AG09319 (cell line): ENCODE measurements at places on chromosomes 4 and X.

GRCh38 chr4:127574643-127575042 is 58.1 kb upstream of the INTU start:
- DNase-seq, result no peak

DNA sequence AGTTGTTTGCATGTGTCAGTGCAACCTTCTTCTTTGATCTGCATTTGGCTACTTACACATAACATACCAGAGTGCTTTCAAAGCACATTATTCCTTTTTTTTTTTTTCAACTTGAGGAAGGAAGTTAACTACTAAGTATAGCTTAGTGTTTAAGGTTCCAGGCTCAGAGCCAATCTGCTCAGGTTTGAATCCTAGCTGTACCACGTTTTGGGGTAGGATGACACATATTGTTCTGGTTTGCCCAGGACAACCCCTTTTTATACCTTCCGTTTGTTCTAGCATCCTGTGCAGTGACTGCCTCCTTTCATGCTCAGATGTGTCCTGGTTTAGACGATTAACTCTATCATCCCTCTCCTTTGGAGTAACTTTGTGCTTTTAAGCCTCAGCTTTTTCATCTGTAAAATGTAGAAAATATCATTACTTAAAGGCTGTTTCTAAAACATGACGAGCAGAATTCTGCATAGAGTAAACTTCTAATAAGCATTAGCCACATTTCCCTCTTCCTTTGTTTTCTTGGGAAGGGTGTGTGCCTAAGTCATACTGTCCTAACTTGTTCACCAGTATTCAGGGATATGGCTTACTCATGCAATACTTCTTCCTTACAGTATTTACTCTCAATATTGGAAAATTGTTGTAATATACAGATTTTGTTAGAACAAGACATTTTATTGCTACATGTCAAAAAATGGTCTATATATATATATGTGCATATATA is 281.3 kb downstream of the C4orf33 start:
- no peak for DNase-seq

DNA sequence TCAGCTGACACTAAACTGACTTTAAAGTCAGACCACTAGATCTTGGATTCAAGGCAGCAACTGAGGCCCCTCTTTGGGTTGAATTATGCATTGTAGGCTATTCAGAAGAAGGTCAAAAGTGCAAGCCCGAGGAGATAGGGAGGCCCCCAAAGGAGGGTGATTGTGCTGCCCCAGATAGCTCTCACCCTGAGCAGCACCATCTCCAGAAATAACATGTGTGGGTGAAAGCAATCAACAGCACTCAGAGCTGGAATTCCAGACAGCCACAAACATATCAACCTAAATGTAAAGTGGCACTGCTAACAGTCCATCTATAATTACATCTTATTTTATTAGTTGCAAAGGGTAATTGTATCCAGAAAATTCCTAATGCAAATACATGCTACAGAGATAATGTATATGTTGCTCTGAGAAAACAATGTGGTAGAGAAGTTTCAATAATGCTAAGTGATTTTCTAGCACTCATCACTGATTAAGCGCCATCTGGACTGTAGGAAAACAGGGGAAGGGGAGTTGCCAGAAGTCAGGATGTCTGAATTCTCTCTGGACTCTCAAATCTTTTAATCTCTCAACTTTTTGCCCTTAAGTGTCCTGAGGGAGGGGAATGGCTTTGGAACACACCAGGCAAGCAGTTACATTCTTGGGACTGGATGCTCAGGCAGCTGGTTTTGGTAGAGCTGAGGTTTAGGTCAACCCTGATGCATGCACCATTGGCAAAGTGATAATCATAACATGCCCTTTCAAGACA is 61.8 kb upstream of the SFRP2 start:
- DNase-seq, result no peak

- no peak for DNase-seq
Measured at GRCh38 chrX:120111611-120112010, 4.1 kb downstream of the RHOXF1 start.

DNA sequence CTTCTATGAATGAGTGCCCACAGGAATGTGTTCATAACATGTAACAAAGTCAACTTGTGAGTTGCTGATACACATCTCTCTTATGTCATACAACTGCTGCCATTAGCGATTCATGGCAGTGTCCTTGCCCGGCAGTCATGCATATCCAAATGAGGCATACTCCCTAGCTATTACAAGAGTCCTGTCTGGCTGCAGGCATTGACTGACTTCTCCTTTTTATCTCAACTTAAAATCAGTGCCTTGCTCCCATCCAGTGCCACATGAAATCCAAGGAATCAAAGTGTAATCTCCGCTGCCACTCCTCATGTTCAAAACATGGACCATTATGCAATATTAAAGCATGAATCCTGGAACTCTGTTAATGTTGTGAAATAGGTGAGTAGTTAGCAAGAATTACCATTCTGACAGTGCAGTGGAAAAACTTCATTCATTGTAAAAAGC is 348.9 kb upstream of the FTHL17 start:
- no peak for DNase-seq

DNA sequence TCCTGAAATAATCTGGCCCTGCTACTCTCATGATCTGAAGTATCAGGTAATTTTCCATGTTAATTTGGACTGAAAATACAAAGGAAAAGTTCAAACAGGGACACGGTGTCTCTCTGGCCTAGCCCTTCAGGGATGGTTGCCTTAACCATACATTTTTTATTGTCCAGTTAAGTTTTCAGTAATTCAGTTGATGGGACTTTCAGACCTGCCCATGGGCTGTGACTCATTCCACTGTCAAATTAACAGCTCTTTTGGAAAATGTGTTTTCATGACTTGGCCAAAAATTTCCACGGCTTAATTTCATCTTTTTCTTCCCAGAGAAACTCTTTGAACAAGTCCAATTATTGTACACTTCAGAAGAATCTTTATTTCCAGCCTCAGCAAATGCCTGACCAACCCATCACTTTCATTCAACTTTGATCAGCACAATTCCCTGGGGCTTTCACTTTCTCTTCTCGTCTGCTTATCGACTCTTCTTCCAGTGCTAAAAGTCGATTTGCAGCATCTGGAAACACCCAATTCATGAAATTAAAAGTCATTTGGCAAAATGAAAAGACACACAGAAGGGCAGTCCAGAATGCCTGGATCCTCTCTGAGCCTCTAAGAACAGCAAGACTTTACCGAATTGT is 293.9 kb downstream of the RAB28 start:
- no peak for DNase-seq

GRCh38 chrX:13168269-13168668 is 123.8 kb upstream of the FAM9C start:
- no peak for DNase-seq

DNA sequence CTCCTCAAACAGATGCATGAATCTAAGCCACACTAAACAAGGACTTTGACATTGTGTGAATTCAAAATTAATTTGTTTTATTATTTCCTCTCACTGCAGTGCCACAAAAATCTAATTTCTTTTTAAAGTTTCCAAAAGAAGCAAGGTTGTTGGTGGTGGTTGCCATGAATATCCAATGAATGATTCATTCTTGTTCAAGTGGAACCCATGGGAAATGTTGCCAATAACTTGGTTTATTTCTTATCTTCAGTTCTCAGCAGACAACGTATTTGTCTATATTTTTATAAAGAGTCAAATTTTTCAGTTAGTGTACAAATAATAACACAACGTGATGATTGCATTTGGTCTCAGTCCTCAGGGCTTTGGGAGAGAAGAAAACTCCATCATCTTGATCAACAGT is 309.4 kb upstream of the NOCT start:
- no peak for DNase-seq

- no peak for DNase-seq
Measured at GRCh38 chr4:168516841-168517240, 20.0 kb downstream of the PALLD start.

- DNase-seq, result no peak
Measured at GRCh38 chrX:29587107-29587506, 628.3 kb upstream of the MAGEB2 start.

- no peak for DNase-seq
Measured at GRCh38 chr4:75699299-75699698, 25.1 kb upstream of the USO1 start.

DNA sequence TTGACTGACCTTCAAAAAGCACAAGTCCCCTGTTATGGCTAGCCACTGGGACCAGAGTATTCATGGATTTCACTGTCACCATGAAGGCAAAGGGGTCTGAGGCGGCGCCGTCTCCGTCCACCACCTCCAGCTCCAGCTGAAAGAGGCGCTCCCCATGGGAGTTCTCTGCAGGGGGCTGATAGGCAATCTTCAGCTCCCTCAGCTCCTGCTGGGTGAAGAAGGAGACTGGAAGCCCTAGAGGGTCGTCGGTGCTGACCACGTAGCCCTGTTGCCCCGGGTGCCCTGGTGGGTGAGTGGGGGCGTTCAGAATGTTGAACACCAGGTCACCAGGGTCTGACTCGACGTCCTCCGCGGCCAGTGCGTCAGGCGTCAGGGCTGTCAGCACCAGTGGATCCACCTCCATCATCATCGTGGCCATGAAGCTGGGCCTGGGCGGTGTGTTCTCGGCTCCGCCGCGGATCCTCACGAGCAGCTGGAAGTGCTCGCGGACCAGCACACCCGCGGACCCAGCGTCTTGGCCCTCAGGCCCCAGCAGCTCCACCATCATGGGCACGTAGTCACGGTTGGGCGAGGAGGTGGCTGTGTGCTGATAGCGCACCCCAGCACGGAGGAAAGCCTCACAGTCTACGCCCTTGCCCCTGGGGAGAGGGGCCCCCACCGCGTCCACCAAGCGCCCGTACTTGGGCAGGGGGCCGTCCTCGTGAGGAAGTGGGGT is 987 bp downstream of the FREM3 start:
- no peak for DNase-seq

DNA sequence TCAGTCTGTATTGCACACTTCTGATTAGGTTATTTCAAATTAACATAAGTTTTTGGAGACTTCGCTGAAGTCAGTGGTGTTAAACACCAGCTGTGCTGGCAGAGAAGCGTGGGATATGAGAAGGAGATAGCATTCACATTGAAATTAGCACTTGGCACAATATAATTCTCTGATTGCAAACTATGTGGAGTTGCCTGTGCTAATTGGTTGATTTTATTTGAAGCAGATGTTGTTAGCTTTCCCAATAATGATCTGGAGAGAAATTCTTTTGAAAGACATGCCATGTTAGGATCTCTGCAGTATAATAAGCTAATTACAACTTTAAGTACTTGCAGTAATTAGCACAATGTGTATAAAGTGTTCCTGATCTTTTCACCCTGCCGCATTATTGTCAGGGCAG is 367.4 kb upstream of the ARX start:
- no peak for DNase-seq

DNA sequence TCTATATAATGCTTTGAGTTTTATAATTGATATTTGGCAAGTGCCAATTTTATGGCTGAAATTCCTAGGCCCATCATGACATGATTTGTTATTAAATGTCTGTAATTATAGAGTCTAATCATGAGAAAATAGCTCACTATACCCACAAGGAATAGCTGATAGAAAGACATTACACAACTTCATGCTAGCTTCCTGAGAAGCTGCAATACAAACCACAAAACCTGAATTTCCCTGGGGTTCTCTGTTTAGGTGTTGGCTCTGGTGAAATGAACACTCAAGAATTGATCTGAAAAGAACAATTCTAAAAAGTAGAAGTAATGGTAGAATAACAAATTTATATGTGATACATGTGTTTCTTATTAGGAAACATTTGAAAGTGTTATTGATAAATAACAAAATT is 169.6 kb downstream of the GASK1B start:
- DNase-seq, result no peak

DNA sequence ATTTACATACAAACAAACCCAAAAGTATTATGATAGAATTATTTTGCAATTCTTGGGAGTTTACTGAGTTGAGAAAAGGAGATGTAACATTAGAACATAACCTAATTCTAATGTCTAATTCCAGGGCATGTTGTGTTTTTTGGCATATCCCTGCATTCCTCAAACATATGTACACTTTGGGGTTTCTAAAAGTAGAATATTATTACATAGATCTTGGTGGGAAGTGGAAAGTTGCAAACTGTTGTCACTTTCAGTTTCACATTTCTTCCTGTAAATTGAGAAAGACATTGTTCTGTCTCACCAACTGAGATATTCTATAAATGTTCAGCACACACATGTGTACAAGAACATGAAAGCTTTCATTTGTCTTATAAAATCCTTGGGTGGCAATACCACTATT is 24.4 kb upstream of the GBA3 start:
- no peak for DNase-seq

DNA sequence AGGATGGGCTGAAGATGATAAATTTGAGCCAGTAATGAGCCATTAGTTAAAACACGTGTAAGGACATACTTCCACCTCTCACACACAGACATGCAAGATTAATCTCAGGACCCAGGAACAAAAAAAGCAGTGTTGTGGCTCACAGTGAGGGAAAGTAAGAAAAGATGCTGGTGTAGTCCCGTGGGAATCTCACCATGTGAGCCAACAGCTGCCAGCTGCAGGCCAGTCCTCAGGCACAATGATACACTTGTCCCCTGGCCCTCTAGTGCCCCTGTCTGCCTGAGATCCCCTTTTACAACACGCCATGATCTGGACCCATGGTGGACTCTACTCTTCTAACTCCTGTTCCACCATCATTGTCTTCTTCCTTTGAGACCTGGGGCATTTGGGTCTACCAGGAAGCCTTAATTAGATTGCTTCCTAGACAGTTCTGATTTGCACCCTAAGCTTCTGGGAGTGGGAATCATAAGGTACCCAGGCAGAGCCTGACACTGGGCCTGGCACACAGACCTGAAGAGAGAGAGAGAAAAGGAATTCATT is 194.7 kb downstream of the STIM2 start:
- DNase-seq, result no peak

- no peak for DNase-seq
Measured at GRCh38 chr4:182801636-182802035, 115.5 kb downstream of the DCTD start.

GRCh38 chrX:13341491-13342101 is 21.7 kb upstream of the ATXN3L start:
- DNase-seq, result no peak

DNA sequence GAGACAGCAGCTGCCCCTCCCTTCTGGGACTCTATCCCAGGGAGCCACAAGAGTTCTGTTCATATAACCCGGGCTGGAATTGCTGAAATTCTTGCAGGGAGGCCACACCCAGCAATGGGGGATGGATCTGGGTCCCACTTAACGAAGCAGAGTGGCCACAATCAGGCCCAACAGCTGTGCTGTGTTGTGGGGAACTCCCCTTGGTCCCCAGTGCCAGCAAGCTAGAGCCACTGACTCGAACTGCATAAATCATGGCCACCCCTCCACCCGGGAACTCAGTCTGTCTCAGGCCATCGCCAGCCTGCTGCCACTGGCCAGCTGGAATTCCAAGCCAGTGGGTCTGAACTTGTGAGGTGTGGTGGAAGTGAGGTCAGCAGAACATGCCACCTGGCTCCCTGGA is 111.1 kb downstream of the KLF8 start:
- DNase-seq, result no peak

DNA sequence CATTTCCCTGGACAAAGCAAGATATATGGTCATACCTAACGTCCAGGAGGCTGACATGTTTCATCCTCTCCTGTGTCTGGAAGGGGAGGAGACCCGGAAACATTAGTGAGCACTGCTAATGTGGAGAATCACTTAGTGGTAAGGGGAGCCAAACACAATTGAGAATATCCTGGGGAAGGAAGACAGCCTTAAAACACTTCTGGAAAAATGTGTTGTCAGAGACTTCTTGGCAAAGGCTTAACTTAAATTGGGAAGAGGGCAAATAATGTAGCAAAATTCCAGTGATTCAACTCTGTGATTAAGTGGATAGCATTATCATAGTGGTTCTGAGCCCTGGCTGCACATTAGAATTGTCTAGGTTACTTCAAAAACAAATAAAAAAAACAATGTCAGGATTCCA is 39.5 kb downstream of the SPARCL1 start:
- DNase-seq, result no peak

- no peak for DNase-seq
Measured at GRCh38 chr4:13126976-13127910, 356.9 kb downstream of the RAB28 start.
